ENCODE measurements at places on chromosomes 12 and 14. TPM values are rescaled to one million over a fixed set of nuclear protein-coding genes. Genes with fewer than 3 reads are reported as not detected.

- H3K4me3 ChIP-seq = no peak overlapping the region
- H3K36me3 ChIP-seq = no peaks in the 10 kb centered on the region
- no peaks in the 10 kb centered on the region for H3K27me3 ChIP-seq
Measured at GRCh38 chr12:7638760-7639555, 26.8 kb downstream of the APOBEC1 start.

GRCh38 chr12:108629824-108630476 lies 3.7 kb downstream of the SELPLG start:
- H3K4me3 ChIP-seq = no peak overlapping the region
- no peaks in the 10 kb centered on the region for H3K4me1 ChIP-seq
- no peak for DNase-seq
- no peaks in the 10 kb centered on the region for H3K27me3 ChIP-seq
- H3K36me3 ChIP-seq = no peaks in the 10 kb centered on the region

DNA sequence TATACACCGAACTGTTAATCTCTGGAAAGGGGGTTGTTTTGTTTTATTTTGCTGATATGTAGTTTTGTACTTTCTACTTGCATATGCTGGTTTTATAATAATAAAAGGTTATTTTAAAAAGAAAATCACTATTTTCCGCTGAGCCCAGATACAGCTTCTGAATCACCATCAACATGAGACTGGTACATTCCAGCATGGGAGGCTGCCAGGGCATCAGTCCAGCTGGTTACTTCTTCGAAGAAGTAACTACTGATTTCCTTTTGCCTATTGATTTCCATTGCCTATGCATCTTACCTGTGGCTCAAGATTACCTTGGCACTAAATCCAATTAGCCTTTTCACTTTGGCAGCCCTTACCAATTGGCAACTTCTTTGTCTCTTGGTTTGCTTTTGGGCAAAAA lies 11.7 kb upstream of the OSBPL8 start:
- no peaks in the 10 kb centered on the region for H3K27me3 ChIP-seq
- H3K27ac ChIP-seq = no peak overlapping the region
- DNase-seq = no peak
- no peaks in the 10 kb centered on the region for H3K36me3 ChIP-seq
- H3K4me3 ChIP-seq = no peak overlapping the region
- H3K4me1 ChIP-seq = peaks cover 13% of the 10 kb centered on the region

Gene SERPINA10
- not detected for total RNA-seq

DNA sequence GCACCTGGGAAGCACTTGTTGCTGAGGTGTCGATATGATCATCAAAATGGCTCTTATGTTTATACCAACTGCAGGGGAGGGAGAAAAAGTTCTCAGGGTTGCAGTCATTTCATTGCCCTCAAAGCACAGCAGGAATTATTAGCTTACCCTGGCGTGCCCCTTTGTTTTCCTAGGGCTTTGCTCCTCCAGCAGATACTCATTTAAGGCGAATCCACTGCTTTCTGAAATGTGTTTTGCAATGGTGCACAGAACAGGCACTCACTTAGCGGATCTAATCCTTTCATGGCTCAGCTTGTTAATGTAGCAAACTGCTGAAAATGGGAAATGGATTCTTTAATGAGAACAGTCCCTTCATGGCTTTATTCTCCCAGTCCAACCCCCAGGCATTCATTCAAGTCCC lies 76.7 kb downstream of the NKX2-1 start:
- H3K36me3 ChIP-seq = no peaks in the 10 kb centered on the region
- H3K27ac ChIP-seq = no peak overlapping the region
- H3K27me3 ChIP-seq = no peaks in the 10 kb centered on the region

DNA sequence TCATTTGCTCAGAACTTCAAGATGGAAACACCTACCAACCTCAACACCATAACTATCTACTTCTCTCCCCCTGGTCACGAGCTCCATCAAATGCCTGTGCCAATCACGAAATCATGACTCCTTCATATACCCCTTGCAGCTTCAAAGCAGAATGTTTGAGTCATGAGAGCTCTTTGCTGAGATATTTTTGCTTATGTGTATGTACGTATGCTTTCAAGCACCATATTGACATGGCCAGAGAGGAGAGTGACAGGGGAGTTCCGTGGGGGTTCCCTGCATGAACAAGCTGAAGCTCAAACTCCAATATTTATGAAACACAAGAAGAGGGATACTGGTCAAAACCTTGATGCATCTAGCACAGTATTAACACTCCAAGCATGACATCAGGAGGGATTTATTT lies 374.4 kb downstream of the DPF3 start:
- no peaks in the 10 kb centered on the region for H3K27me3 ChIP-seq
- no peak overlapping the region for H3K4me3 ChIP-seq
- DNase-seq = no peak
- H3K4me1 ChIP-seq = no peaks in the 10 kb centered on the region
- no peak overlapping the region for H3K27ac ChIP-seq

GRCh38 chr12:88854260-88854659 lies 274.0 kb upstream of the KITLG start:
- no peak overlapping the region for H3K27ac ChIP-seq
- no peaks in the 10 kb centered on the region for H3K4me1 ChIP-seq
- no peak for DNase-seq

Gene CLEC12A
- total RNA-seq = 0.99 TPM

DNA sequence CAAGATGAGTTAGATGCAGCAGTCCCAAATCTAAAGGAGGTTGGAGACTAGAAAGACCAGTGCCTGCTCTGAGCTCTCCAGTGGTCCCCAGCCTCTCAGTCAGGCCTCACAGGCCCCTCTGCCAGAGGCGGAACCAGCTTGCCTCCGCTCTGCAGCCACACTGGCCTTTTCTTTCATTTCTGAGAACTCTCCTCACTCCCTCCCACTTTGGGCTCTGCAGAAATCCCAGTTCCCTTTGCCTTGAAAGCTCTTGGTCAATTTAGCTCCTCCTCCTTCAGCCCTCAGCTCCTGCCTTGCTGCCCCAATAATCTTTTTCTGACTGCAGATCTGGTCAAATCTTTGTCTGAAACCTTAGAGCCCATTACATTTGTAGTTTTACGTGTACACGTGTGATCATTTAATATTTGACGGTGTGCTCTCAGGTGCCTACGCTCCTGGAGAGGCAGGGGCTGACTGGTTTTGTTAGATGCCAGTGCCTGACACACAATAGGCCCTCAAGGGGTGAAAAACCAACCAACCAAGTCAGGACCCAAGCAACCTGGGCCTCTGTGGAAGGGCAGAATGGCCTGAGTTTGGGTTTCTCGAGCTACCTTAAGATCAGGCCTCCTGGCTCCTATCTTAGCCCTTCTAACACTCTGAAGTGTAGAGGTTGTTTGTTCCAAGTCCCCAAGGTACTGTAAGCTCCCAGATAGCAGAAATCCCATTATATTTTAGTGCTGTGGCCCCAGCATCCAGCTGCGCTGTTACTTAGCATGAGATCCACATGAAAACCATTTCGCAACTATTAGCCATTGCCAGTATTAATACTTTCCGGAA lies 1.1 kb upstream of the NUDT4 start:
- H3K4me3 ChIP-seq = no peak overlapping the region
- peak overlapping the region; percentile 19 for H3K27ac ChIP-seq
- H3K4me1 ChIP-seq = peaks cover 35% of the 10 kb centered on the region
- no peaks in the 10 kb centered on the region for H3K36me3 ChIP-seq
- no peaks in the 10 kb centered on the region for H3K27me3 ChIP-seq

DNA sequence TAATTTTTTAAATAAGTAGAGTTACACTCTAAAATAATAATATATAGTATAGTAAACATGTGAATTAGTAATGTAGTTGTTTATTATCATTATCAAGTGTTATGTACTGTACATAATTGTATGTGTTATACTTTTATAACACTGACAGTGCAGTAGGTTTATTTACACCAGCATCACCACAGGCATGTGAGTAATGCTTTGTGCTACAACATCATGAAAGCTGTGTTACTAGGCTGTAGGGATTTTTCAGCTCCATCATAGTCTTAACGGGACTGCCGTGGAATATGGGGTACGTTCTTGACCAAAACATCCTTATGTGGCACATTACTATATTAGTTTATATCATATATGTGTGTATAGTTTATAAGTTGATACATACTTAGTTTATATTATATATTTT lies 8.6 kb downstream of the FNTB start:
- H3K36me3 ChIP-seq = no peaks in the 10 kb centered on the region
- no peaks in the 10 kb centered on the region for H3K4me1 ChIP-seq
- no peak overlapping the region for H3K4me3 ChIP-seq
- no peaks in the 10 kb centered on the region for H3K27me3 ChIP-seq
- DNase-seq = no peak

DNA sequence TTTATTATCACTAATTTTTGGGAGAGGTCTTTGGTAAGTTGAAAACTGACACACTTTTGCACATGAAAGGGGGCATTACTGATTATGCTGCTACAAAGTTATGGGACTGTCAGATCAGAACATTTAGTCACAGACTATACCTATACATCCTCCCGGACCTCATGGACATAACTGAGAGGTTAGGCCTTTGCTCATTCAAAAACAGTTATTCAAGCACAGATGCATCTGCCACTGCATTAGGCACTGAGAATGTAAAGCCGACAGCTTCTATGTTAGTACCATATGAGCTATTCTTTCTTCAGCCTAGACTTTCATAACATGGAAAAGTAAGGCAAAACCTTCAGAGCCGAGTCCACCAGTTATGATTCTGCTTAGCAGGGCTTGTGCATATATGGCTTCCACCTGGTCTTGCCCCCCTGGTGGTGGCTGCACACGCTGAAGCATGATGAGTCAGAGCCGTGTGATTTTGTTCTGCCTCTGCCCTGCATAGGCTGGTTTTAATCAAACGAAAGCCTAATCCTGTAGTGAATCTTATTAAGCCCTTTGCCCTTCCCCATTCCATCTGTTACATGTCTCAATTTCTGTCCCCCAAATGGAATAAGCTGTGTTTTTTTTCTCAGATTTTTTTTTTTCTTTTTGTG lies 21.8 kb upstream of the RNU6-8 start:
- no peaks in the 10 kb centered on the region for H3K27me3 ChIP-seq
- no peaks in the 10 kb centered on the region for H3K36me3 ChIP-seq
- H3K27ac ChIP-seq = no peak overlapping the region
- H3K4me3 ChIP-seq = no peak overlapping the region
- peak; percentile 52 for DNase-seq
- H3K4me1 ChIP-seq = peaks cover 9% of the 10 kb centered on the region

DNA sequence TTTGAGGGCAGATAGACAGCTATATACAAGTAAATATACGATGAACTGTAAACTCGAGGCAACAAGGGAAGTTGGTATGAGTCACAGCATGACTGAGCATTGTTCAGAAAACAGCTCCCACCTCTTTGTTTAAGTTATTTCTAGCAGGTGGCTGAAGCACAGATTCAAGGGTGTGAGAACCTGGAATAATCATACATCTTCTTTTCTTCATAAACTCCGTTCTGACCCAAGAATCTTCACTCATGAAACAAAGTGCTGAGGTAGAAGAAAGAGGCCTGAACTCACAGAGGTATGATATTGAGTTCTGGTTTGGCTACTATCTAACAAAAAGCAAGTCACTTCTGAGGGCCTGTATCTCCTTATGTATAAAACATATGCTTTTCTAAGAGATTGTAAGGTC lies 364.1 kb upstream of the KITLG start:
- H3K27me3 ChIP-seq = no peaks in the 10 kb centered on the region
- no peak overlapping the region for H3K27ac ChIP-seq
- H3K4me1 ChIP-seq = no peaks in the 10 kb centered on the region
- no peak overlapping the region for H3K4me3 ChIP-seq
- H3K36me3 ChIP-seq = no peaks in the 10 kb centered on the region

Gene SERPINA6
- 6.5 TPM for total RNA-seq

Gene PRIMA1
- 0.33 TPM for total RNA-seq

Gene BCL11B
- total RNA-seq = 0.78 TPM

Gene LRFN5
- total RNA-seq = 0.52 TPM

Gene PCED1B
- 14.2 TPM for total RNA-seq

Gene COX8C
- total RNA-seq = not detected

- no peaks in the 10 kb centered on the region for H3K36me3 ChIP-seq
- H3K4me1 ChIP-seq = no peaks in the 10 kb centered on the region
- no peak overlapping the region for H3K4me3 ChIP-seq
- H3K27me3 ChIP-seq = no peaks in the 10 kb centered on the region
Measured at GRCh38 chr14:51185180-51185579, 54.9 kb upstream of the TMX1 start.

- peaks cover 29% of the 10 kb centered on the region for H3K4me1 ChIP-seq
- H3K27me3 ChIP-seq = no peaks in the 10 kb centered on the region
- H3K27ac ChIP-seq = no peak overlapping the region
- H3K36me3 ChIP-seq = no peaks in the 10 kb centered on the region
- no peak for DNase-seq
Measured at GRCh38 chr14:95522556-95522955, 6.1 kb upstream of the SYNE3 start.

DNA sequence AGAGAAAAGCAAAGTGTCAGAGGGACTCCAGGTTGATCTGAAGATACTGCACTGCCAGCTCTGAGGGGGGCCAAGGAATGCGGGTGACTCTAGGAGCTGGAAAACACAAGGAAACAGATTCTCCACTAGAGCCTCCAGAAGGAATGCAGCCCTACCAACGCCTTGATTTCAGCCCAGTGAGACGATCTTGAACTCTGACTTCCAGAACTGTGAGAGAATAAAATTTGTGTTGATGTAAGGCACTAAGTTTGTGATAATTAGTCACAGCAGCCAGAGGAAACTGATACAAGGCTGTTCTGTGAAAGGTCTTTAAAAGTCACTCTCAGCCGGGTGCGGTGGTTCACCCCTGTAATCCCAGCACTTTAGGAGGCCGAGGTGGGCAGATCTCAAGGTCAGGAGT lies 34.2 kb downstream of the CKAP4 start:
- no peak overlapping the region for H3K27ac ChIP-seq
- H3K4me1 ChIP-seq = no peaks in the 10 kb centered on the region
- H3K27me3 ChIP-seq = no peaks in the 10 kb centered on the region

Gene TTC7B
- 15.3 TPM for total RNA-seq

DNA sequence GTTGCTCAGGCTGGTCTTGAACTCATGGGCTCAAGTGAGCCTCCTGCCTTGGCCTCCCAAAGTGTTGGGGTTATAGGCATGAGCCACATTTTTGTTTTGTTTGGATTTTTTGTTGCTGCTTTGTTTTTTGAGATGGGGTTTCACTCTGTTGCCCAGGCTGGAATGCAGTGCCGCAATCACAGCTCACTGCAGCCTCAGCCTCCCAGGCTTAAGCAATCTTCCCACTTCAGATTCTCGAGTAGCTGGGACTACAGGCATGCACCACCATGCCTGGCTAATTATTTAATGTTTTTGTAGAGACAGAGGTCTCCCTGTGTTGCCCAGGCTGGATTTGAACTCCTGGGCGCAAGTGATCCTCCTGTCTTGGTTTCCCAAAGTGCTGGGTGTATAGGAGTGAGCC lies 5.7 kb upstream of the PLEK2 start:
- no peak overlapping the region for H3K4me3 ChIP-seq
- DNase-seq = no peak
- H3K27me3 ChIP-seq = no peaks in the 10 kb centered on the region

GRCh38 chr14:52583544-52583943 lies 30.9 kb downstream of the GPR137C start:
- no peaks in the 10 kb centered on the region for H3K4me1 ChIP-seq
- no peaks in the 10 kb centered on the region for H3K27me3 ChIP-seq
- DNase-seq = no peak
- H3K4me3 ChIP-seq = no peak overlapping the region

Data from body of pancreas (tissue), 4 donors.